ENCODE measurements at places on chromosomes 13 and 19.

GRCh38 chr13:33285420-33286124 lies at the start of gene STARD13:
STARD13 (minus strand) TSS chr13:33285755; CDS start chr13:33285638, 117 bp downstream.
- DNase-seq = peak; percentile 74

- DNase-seq = no peak
These were observed 56.3 kb upstream of the UBAC2 start for GRCh38 chr13:99144306-99144705.

DNA sequence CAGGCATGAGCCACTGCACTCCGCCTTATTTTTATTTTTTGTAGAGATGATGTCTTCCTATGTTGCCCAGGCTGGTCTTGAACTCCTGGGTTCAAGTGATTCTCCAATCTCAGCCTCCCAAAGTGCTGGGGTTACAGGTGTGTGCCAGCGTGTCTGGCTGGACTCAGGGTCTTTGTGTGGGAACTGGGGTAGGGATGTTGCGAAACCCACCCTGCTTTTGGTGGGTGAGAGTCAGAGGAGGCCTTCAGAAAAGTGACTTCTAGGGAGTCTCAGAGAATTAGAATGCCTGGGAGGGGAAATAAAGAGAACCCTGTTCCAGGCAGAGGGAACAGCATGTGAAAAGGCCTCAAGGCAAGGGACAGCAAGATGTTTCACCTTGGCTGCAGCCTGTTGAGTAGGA lies 13.2 kb downstream of the TLE5 start:
- DNase-seq = no peak

DNA sequence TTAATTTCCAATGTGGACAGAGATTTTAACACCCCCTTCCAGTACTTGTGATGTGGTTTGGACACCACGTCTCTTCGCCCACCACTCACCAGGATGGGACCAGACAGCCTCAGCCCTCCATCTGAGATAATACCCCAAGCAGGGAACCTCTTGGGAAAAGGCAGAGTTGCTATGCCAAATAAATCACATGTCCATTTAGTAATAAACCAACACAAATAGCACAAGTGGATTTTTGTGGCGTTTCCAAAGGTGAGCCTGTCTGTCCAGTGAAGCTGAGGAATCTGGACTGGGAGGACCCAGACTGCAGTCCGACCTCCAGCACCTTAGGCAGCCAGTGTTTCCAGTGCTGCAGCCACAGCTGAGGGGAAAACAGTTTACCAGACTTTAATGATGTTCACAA lies 34.1 kb upstream of the GAS6 start:
- DNase-seq = no peak

GRCh38 chr19:11168568-11168967 lies 13.0 kb upstream of the SPC24 start:
- no peak for DNase-seq

GRCh38 chr13:103236213-103236612 lies 170.0 kb upstream of the SLC10A2 start:
- no peak for DNase-seq

- no peak for DNase-seq
These were observed 282.3 kb downstream of the SPRY2 start for GRCh38 chr13:80058626-80059025.

DNA sequence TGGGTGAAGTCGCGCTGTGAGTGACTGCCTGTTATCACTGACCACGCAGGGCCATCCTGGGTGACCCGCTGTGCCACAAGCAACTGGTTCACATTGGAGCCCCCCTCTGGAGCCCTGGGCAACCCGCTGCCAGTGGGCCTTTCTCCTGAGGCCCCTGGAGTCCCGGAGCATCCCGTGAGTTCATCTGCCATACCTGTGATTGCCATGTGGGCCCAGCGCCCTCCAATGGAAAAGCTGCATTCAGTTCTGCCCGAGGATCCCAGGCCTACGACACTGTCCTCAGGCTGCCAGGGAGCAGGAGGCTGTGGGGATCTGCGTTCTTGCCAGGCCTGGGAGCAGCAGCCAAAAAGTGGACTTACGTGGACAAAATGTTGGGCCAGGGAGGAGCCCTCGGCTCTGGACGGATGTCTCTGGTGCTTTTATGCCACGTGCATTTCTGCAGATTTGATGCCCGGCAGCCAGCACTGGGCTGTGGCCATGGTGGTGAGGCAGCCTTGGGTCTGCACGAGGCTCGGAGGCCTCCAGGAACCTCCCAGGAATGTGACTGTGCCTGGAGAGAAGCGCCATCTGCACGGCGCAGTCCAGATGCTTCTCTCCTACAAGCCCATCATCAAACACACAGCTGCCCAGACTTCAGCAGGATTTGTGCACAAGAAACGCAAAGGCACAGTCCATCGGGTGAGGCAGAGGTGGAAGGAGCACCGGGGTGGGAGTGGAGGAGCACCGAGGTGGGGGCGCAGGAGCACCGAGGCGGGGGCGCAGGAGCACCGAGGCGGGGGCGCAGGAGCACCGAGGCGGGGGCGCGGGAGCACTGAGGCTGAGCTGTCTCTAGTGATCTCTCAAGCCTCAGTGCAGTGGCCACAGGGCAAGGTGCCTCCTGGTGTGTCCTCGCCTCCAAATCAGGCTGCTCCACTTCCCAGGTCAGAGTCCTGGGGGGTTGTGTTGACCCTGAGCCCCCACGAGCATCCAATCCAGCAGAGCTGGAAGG lies 44.0 kb downstream of the C13orf46 start:
- no peak for DNase-seq

DNA sequence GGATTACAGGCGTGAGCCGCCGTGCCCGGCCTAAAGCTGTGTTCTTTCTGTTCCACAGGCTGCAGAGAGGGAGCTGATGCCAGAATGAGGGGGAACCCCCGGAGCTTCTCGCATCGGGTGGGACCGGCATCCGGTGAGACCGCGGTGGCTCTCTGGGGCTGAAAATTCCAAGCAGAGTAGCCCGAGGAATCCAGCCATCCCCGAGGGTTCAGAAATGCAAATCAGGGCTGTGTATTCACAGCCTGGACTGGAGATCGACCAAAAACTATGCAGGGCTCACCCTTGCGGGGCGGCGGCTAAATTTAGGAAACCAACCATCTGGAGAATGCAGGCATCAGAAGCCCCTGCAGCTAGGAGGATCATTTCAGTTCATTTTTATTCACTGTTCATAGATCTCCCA lies 99.2 kb downstream of the GNG7 start:
- no peak for DNase-seq

GRCh38 chr13:39776439-39776838 lies 121.0 kb downstream of the COG6 start:
- DNase-seq = no peak

GRCh38 chr13:112246731-112247470 lies 129.3 kb upstream of the SPACA7 start:
- no peak for DNase-seq

GRCh38 chr13:98537740-98538139 lies 39.2 kb downstream of the STK24 start:
- no peak for DNase-seq

GRCh38 chr19:1970806-1971502 lies 30.0 kb downstream of the CSNK1G2 start:
- DNase-seq = no peak

- no peak for DNase-seq
These were observed 7.4 kb upstream of the MAP1S start for GRCh38 chr19:17711851-17712250.

- no peak for DNase-seq
These were observed 28.1 kb downstream of the LATS2 start for GRCh38 chr13:21033212-21033840.

DNA sequence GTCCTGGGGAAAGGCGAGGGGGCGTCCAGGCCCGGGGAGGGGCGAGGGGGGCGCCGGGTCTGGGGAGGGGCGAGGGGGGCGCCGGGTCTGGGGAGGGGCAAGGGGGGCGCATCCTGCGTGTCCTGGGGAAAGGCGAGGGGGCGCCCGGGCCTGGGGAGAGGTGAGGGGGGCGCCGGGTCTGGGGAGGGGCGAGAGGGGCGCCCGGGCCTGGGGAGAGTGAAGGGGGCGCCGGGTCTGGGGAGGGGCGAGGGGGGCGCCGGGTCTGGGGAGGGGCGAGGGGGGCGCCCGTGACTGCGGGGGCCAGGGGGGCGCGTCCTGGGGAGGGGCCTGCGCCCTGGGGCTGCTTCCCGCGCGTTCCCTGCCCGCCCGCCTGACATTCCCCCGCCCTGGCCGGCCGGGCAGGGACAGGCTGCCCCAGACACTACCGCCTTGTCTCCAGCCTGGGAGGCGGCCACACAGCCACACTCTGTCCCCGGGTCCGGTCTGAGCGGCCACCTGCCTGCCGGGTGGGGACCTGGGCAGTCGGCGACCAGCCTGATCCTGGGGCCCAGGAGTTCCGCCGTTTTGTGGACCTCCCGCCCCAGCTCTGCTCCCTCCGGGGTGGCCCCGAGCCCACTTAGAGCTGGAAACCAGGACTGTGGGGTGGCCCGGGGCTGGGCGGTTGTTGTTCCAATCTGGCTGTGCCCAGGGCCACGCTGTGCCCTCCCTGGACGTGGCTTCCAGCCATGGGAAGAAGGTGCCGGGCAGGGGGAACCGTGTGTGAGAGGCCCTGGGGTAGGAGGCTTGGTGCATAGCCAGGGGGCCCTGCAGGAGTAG lies 11.8 kb downstream of the PALM start:
- DNase-seq = no peak

DNA sequence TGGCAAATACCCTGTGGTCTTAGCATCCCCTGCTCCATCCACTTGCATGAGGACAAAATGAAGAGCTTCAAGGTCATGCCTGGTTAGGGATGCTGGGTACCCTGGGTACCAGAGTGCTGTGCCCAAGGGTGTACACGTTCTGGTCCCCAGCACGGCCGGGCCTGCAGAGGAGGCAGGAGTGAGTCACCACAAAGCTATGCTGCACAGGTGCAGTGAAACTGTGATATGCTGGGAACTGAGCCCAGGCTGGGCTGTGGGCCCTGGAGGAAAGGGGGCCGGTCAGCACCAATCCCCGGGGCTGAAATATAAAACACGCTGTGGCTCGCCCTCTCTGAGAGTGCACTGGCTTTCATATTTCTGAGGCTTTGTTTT lies 95.1 kb downstream of the TSHZ3 start:
- DNase-seq = no peak

- no peak for DNase-seq
These were observed 3.9 kb downstream of the WDR18 start for GRCh38 chr19:988081-988480.

GRCh38 chr13:87003265-87003664 lies 667.9 kb upstream of the SLITRK5 start:
- DNase-seq = no peak

DNA sequence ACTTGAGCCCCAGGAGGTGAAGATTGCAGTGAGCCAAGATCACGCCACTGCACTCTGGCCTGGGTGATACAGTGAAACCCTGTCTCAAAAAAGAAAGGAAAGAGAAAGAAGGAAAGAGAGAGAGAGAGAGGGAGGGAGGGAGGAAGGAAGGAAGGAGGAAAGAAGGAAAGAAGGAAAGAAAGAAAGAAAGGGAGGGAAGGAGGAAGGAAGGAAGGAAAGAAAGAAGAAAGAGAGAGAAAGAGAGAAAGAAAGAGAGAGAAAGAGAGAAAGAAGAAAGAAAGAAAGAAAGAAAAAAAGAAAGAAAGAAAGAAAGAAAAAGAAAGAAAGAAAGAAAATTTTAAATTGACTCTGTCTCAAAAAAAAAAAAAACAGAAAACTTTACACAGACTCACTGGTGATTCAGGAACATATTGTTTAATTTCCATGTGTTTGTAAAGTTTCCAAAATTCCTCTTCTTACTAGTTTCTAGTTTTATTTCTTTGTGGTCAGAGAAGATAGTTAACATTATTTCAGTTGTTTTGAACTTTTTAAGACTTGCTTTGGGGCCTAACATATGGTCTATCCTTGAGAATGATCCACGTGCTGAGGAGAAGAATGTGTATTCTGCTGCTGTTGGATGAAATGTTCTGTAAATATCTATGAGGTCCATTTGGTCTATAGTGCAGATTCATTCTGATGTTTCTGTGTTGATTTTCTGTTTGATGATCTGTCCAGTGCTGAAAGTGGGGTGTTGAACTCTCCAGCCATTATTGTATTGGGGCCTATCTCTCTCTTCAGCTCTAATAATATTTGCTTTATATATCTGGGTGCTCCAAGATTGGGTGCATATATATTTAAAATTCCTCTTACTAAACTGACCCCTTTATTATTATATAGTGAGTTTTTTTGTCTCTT lies 204.4 kb upstream of the SERP2 start:
- DNase-seq = no peak

DNA sequence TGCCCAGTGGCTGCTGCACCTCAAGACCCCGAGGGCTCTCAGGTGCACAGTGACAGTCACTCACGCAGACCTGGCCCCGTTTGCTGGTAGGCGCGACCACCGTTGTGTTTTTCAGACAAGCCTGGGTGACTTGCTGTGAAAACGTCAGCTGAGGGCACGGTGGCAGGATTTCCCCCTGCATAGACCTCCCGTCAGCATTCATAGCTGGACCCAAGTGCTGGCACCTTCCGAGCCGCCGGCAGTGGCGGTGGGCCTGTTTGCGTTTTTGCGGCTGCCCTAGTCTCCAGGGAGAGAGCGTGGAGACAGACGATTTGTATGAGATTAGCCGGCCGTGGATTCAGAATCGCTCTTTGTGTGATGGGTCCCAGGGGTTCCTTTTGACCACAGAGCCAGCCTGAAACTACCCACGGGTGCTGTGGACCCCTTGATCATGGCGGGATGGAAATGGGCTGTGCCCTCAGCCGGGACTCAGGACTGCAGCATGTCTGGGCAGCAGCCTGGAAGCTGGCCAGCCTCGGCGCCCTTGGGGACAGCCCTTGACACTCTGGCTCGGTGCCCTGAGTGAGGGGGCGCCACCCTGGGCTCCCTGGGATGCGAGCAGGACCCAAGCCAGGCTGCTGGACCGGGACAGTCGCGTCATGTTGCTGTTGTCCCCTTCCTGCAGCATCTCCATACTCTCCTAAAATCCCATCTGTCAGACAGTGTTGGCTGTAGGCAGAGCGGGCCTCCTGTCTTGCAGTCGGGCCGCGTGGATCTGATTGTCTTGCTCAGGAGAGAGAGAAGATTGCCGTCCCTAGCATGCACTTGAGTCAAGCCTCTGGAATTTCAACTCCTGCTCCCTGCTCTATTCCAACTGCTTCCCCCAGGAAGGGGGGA lies 8.6 kb downstream of the KDM4B start:
- DNase-seq = no peak

DNA sequence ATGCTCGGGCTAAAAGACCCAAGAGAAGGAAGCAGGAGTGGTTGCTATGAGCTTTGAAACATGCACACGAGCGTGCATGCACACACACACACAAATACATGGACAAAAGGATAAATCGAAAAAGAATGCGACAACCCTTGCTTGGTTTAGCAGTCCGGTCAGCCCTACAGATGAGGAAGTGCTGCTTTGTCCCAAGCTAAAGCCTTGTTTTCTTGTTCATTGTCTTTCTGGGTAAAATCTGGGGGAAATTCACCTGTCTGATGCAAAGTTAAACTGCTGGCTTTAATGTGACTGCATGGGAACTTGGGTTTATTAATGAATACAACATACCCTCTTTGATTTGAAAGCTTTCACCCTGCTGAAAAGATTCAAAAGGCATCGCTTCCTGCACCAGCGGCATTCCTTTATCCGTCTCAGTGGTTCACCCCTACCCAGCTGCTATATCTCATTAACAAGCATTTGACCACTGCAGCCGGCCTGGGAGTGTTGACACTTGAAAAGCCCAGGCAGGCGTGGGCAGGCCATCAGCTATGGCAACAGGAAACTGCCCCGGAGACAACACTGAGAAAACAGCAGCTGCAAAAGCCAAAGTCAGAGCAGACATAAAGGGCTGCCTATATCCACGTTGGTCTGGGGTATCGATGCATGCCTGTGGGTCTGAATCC lies 301.7 kb downstream of the NDFIP2 start:
- peak; percentile 42 for DNase-seq
